ENCODE measurements at places on chromosomes 3 and 15.

DNA sequence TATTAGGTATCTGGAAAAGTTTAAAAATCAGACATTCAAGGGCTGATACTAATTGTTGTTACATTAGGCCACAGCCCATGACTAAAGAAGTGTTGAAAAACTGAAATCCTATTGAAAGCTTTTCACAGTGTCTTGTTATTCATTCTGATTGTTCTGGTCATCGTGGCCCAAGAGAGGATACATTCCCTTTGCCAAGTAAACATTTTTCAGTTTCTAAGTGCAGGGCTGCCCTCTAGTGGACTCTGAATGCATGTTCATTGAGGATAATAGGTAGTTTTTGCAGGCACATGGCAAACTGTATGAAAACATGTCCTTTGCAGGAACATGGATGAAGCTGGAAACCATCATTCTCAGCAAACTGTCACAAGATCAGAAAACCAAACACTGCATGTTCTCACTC, 181.1 kb downstream of the MYRIP start:
- no peaks in the 10 kb centered on the region for H3K27me3 ChIP-seq
- DNase-seq = no peak
- no peaks in the 10 kb centered on the region for H3K4me1 ChIP-seq
- no peak overlapping the region for H3K4me3 ChIP-seq
- H3K36me3 ChIP-seq = no peaks in the 10 kb centered on the region

GRCh38 chr15:72835294-72835890, 51.8 kb upstream of the ADPGK start:
- no peak overlapping the region for H3K4me3 ChIP-seq
- H3K27me3 ChIP-seq = peaks cover 19% of the 10 kb centered on the region
- H3K27ac ChIP-seq = no peak overlapping the region
- no peak for DNase-seq
- H3K36me3 ChIP-seq = no peaks in the 10 kb centered on the region

DNA sequence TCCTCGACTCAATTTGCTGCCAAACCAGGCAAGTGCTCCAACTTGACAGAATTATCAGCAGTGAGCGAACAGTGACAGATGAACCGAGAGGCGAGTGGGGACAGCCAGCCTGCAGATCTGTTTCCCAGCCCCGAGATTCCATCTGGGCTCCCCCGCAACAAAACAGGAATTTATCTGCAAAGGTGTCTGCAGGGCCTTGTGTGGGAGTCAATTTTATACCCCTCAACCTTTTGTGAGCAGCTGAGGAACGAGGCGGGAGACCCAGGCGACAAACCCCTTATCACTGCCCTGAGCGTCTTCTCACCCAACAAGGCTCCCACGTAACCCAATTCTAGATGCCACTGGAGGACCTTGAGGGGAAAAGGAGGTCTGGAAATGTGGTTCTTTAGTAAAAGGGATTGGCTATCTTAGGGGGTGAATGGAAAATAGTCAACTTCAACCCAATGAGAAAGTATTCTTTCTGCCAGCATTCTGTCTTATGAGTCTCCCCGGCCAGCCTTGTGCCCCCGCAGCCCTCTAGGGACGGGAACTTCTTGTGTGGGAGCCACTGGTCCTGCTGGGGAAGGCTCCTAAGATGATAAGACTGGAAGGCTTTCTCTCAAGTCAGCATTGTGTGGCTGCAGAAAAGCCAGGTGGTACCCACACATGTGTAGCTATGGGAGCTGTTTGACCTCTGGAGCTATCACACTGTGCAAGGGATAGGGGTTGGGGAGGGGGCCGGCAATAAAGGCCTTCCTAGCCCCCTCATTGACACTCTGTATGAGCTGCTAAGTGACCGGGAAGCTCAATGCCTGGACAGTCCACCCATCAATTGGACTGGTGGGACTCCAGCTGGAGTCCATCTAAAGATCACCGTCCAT, 527.9 kb downstream of the SHQ1 start:
- no peaks in the 10 kb centered on the region for H3K36me3 ChIP-seq
- DNase-seq = no peak
- no peak overlapping the region for H3K27ac ChIP-seq
- H3K27me3 ChIP-seq = no peaks in the 10 kb centered on the region
- H3K4me3 ChIP-seq = no peak overlapping the region

GRCh38 chr3:339351-339750, 142.8 kb downstream of the CHL1 start:
- no peaks in the 10 kb centered on the region for H3K27me3 ChIP-seq
- no peak for DNase-seq
- H3K4me3 ChIP-seq = no peak overlapping the region

DNA sequence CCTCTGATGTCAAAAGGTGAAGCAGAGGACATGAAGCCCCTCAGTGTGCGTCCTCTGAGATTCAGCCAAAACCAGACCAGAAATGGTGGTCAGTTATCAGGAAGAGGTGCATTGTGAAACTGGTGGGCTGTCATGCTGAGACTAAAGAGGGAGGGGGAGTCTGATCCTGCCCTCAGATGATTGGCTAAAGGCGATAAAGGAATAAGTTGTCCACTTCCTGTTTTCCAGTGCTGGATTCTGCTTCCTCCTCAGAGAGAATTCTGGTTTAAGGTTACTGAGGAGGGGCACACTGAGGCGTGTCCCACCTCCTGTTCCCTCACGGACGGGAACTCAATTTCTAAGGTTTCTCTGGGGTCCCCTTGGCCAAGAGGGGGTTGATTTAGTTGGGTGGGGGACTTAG, 97.0 kb upstream of the UBE3A start:
- no peak overlapping the region for H3K27ac ChIP-seq
- H3K4me3 ChIP-seq = no peak overlapping the region
- no peaks in the 10 kb centered on the region for H3K36me3 ChIP-seq
- no peak for DNase-seq

DNA sequence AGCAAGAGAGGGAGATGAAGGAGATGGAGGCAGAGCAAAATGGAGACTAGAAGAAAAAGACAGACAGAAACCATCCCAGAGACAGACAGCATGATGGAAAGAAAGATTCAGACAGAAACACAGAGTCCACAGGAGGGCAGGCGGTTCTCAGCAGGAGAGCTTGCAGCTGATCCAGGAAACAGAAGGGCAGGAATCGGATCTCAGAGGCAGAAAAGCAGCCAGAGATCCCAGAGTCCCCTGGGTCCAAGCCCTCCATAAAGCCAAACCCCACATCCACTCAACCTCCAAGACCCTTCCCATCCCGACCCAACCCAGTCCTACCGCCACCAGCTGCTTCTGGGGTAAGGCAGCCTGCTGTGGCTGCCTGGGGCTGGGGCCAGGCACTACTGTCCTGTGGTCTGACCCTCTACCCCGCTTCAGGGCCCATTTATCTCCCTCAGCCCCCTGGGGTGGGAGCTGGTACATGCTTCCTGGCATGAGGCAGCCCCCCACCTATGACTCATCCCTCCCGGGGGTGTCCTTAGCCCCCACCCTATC, at the start of gene UCN2:
TSS of gene UCN2 (minus strand) at position 400 of the 537 bp plus-strand sequence. CDS start 657 bp downstream, outside the sequence.
- H3K27ac ChIP-seq = no peak within 1 kb of the TSS
- no peak for DNase-seq
- H3K4me1 ChIP-seq = peaks cover 5% of the 10 kb centered on the region
- no peaks in the 10 kb centered on the region for H3K27me3 ChIP-seq
- no peaks in the 10 kb centered on the region for H3K36me3 ChIP-seq

Measured in activated T-helper 1 cell treated with anti-CD3 and anti-CD28 coated beads, Interleukin-12 subunit alpha, Interleukin-12 subunit beta, Interleukin-2, Interleukin-4 antibody, amounts not matched to agents 30 ng/mL and 10 ng/mL and 1 ng/mL, durations not matched to agents 14 hours and 24 hours and 36 hours (primary cell).